ENCODE measurements at places on chromosomes 3 and 15. TPM values are rescaled to one million over a fixed set of nuclear protein-coding genes. Genes with fewer than 3 reads are reported as not detected.

GRCh38 chr3:194298331-194299227 is 52.5 kb downstream of the CPN2 start:
- no peak for DNase-seq

DNA sequence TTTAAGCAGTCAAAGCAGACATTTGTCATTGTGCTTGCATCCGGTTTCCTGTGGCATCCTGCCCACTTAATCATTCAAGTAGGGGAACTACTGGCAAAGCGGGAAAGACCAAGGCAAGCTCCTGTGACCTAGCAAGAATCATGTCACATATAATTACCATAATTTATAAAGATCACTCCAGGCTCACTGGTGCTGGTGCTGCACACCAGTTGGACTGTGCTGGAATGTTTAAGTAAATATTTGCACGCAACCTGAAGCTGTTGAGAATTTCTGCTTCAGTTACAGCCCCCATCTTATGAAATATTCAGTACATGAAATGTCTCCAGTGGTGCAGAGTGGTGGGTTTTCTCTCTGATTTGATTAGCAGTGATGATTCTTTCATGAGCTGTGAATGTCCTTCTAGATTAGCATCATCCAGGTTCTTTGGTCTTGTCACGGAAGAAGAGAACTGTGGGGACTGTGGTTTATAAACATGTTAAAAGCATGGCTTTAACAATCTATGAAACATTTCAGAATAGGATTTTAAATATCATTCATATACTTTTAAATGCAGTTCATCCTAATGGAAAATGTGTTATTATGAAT is 621.3 kb upstream of the EPHA6 start:
- DNase-seq = no peak

GRCh38 chr15:101772921-101773320 is 30.4 kb upstream of the OR4F6 start:
- no peak for DNase-seq

- no peak for DNase-seq
Measured at GRCh38 chr3:134904776-134905646, 110.0 kb downstream of the EPHB1 start.

DNA sequence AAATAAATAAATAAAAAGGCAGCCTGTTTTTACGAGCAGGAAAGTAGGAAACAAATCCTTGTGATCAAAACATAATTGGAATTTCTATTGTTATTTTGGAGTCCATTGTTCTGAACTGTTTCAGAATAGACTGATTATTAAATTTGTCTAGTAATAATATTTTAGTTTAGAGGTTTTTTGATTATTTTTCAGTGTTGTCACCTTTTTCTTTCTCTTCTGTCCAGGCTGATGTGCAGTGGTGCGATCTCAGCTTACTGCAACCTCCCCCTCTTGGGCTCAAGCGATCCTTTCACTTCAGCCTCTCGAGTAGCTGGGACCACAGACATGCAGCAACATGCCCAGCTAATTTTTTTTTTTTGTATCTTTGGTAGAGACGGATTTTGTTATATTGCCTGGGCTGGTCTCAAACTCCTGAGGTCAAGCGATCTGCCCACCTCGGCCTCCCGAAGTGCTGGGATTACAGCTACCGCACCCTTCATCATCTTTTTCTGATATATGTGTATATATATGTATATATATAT is 38.0 kb downstream of the KAT2B start:
- no peak for DNase-seq

GRCh38 chr3:72082186-72082715 is 297.3 kb upstream of the PROK2 start:
- DNase-seq = peak; percentile 78

DNA sequence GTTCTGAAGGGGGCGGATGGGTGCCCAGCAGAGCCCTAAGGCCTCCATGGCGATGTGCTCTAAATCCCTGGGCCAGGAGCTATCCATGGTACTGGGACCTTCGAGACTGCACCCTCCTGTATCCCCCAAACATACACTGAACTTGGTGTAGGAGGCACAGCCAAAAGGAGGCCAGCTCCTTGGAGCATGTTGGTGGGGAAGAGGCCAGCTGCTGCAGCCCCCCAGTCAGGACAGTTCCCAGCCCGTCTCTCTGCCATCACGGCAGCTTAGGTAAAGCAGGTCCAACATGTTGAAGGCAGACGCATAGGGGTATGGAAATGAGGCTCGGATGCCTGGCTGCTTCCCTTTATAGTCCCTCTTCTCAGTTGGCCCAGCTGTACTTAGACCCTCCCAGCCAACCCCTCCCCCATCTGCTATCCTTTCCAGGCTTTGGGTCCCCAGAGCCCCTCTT is 1.8 kb downstream of the CAMKV start:
- DNase-seq = peak; percentile 59

GRCh38 chr15:59223736-59224135 is 17.1 kb downstream of the LDHAL6B start:
- no peak for DNase-seq

GRCh38 chr3:3559786-3560185 is 239.4 kb upstream of the LRRN1 start:
- DNase-seq = no peak

- DNase-seq = no peak
Measured at GRCh38 chr3:183812761-183813445, 12.5 kb downstream of the MAP6D1 start.

- DNase-seq = peak; percentile 60
Measured at GRCh38 chr3:15331606-15332404, 581 bp downstream of the SH3BP5 start.

DNA sequence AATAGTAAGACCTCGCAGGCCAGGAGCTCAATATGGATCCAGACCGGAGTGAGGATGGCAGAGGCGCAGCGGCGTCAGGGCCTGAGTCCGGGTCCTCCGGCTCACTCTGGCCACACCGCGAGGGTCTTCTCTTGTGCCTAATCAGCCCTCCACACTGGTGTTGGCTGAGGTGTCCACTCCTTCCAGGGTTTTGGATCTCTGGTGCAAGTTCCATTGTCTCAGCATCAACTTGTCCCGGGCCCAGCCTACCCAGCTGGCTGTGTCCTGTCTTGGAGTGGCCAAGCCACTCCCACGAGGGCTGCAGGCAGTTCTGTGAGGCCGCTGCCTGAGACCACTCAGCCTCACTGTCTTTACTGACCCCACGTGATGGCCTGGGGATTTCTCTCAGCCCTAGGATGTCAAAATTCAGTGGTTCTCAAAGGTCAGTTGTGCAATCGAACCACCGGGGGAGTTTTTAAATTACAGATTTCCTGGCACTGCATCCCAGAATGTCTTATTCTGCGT is 12.6 kb upstream of the GOLGA6L7 start:
- no peak for DNase-seq

DNA sequence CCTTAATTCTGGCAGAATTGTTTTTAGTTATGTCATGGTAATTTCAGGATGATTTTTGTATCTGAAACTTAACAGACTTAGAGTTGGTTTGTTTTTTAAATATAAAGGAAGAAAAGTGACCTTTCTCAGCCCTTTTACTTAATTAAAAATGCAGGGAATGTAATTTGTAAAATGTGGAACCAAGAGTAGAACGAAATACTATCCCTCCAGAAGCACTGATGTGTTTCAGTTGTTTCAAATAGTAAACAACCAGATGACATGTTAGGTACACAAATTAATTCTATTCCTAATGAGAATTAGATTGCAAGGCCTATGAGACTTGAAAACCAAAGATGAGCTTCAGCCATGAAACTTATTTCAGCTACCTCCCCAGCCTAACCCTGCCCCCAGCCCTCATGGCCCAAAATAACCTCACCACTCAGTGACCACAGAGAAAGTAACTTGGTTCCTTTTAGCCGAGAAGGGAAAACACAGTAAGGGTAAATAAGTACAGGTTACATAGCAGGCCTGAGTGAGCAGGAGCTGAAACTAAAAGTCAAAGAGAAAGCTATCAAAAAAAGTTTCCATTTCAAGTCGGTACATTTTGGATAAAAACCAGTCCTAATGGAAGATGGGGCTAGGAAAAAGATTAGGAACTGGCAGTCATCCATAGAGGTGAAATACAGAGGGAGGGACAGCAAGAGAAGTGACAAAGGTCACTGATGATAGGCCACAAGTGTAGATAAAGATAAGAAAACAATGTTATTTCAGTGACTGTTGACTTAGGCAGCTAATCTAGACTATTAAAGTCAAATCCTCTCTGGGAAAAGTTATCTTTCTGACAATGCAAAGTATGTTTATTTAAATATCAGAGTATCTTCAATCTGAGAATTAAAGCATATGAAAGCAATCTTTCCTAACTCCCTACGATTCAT is 23.2 kb downstream of the SENP8 start:
- DNase-seq = no peak

DNA sequence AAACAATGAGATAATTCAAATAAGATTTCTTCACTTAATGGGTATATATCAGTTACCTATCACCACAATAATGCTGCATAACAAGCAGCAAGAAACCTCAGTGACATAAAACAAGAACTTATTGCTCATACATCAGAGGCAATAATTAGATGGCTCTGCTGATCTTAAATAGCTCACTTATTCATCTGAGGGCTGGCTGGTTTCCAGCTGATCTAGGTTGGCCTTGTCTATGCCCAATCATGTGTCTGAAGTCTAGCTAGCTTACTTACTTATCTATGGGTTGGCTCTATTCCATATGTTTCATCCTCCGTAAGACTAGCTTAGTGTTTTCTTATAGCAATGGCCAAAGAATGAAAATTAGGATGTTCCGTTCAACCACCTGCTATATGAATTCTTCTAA is 109.4 kb upstream of the AGTR1 start:
- no peak for DNase-seq

DNA sequence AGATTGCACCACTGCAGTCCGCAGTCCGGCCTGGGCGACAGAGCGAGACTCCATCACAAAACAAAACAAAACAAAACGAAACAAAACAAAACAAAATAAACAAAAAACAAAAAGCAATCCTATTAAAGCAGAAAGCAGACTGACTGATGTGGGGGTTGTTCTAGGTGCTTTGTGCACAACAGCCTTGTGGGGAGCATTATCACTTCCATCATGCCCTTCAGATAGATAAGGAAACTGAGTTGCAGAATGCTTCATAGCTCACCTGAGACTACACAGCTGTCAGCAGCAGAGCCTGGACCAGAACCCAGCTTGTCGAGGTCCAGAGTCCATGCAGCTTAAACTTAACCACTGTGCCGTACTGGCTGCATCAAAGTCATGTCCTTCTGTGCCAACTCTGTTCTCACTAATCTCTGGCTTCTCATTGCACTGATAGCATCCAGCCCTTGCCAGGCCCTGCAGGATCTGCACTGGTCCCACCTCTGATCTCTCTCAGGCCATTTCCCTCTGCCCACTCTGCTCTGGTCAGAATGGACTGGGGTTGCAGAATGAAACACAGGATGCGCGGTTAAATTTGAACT is 47.6 kb upstream of the MRPS22 start:
- no peak for DNase-seq

DNA sequence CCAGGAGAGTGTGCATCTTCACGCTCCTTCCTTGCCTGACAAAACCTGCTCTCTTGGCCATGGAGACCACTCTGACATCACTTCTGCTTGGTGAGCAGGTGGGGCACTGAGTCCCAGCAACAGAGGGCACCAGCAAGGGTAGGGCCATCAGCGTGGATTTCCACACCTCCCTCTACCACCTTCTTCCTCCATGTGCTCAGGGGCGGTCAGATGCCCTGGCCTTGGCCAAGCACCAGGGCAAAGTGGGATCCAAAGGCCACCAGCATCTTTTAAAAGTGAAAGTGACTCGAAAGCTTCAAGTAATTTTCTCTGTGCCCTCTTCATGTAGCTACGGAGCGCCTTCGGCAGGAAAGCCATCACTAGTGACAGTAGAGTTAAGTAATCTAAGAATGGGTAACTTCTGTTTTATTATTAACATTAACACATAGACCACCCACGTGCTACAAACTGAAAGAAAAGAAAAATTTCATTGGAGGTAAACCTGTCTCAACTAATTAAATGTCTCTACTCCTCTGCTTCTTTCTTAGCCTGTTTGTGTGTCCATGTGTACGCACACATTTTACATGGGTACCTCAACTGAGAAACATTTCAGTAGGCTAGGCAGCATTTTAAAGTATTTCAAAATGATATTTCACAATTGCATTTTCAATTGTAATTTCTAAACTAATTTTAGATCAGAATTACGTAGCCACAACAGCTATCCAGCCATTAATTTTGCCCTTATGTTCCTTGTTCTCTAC is 57.9 kb downstream of the CHSY1 start:
- no peak for DNase-seq

- no peak for DNase-seq
Measured at GRCh38 chr3:139113993-139114375, 69.3 kb upstream of the PRR23C start.

GRCh38 chr3:65597226-65597951 is 441.3 kb downstream of the MAGI1 start:
- DNase-seq = peak; percentile 52

DNA sequence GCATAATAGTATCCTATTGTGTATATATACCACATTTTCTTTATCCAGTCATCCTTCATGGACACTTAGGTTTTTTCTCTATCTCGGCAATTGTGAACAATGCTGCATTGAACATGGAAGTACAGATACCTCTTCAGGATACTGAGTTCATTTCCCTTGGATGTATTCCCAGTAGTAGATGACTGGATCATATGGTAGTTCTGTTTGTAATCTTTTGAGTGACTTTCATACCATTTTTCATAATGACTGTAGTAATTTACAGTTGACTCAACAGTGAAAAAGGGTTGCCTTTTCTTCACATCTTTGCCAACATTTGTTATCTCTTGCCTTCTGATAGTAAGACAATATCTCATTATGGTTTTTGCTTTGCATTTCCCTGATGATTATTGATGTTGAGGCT is 21.8 kb downstream of the MYH15 start:
- peak; percentile 85 for DNase-seq

- DNase-seq = no peak
Measured at GRCh38 chr3:122977746-122978466, 49.7 kb downstream of the SEMA5B start.

- DNase-seq = peak; percentile 15
Measured at GRCh38 chr3:99388780-99389179, 249.6 kb upstream of the COL8A1 start.

DNA sequence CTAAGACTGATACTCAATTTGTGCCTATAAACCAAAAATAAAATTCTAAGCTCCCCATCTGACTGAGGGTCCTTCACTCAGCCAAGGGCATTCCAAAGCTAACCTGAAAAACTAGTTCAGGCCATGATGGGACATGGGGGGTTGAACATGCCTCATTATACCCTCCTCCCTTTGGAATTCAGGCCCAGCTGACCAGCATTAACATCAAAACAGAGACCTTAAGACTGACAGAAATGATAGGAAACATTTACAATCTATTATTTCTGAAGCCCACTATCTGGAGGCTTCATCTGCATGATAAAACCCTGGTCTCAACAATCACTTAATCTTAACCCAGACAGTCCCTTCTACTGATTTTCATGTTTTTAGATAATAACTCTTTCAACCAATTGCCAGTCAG is 140.4 kb downstream of the ANO10 start:
- no peak for DNase-seq

DNA sequence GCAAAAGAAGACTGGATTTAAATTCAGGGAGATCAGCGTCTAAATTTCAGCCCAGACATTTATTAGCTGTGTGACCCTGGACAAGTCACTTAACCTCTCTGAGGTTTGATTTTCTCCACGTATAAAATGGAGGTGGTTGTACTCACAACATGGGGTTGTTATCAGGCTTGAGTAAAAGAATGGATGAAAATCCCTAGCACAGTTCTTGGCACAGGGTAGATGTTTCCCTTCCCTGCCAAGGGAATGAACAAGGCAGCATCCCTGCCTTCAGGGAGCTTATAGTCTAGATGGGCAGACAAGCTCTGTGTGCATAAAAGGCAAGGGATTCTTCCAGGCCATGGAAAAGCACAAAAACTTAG is 50.2 kb upstream of the MRPS22 start:
- no peak for DNase-seq

SH3BP5 gene
- 145 TPM for total RNA-seq

FGD5 gene
- total RNA-seq = 196 TPM

P3H2 gene
- 13.1 TPM for total RNA-seq

DZIP1L gene
- 4.6 TPM for total RNA-seq

GP5 gene
- under 0.01 TPM for total RNA-seq

FETUB gene
- total RNA-seq = not detected

PSMA4 gene
- 315 TPM for total RNA-seq

All from dermis blood vessel endothelial cell (primary cell).